ENCODE measurements at places on chromosomes 2 and 18. TPM values are rescaled to one million over a fixed set of nuclear protein-coding genes. Genes with fewer than 3 reads are reported as not detected.
A peak's percentile ranks its signal among the peaks of the same experiment; 100 is the strongest.

The POTEI gene
- not detected for total RNA-seq

The ALPI gene
- total RNA-seq = not detected

The PFN4 gene
- total RNA-seq = 1.5 TPM

The SCYGR7 gene
- total RNA-seq = not detected

The PAX3 gene
- total RNA-seq = not detected

The PDCD1 gene
- total RNA-seq = not detected

The LONRF2 gene
- under 0.01 TPM for total RNA-seq

The TACR1 gene
- total RNA-seq = not detected

The GKN1 gene
- not detected for total RNA-seq

The SLC20A1 gene
- total RNA-seq = 61.3 TPM

The TMEM198 gene
- total RNA-seq = 0.77 TPM

The ATP8B1 gene
- 53.4 TPM for total RNA-seq

The MATN3 gene
- total RNA-seq = 2.3 TPM

The COL4A4 gene
- 0.51 TPM for total RNA-seq

The C2orf81 gene
- total RNA-seq = 1.5 TPM

GRCh38 chr18:38368246-38368645 is 802.6 kb upstream of the CELF4 start:
- no peak for DNase-seq

GRCh38 chr2:44061876-44062275 is 66.1 kb upstream of the LRPPRC start:
- no peak for DNase-seq

DNA sequence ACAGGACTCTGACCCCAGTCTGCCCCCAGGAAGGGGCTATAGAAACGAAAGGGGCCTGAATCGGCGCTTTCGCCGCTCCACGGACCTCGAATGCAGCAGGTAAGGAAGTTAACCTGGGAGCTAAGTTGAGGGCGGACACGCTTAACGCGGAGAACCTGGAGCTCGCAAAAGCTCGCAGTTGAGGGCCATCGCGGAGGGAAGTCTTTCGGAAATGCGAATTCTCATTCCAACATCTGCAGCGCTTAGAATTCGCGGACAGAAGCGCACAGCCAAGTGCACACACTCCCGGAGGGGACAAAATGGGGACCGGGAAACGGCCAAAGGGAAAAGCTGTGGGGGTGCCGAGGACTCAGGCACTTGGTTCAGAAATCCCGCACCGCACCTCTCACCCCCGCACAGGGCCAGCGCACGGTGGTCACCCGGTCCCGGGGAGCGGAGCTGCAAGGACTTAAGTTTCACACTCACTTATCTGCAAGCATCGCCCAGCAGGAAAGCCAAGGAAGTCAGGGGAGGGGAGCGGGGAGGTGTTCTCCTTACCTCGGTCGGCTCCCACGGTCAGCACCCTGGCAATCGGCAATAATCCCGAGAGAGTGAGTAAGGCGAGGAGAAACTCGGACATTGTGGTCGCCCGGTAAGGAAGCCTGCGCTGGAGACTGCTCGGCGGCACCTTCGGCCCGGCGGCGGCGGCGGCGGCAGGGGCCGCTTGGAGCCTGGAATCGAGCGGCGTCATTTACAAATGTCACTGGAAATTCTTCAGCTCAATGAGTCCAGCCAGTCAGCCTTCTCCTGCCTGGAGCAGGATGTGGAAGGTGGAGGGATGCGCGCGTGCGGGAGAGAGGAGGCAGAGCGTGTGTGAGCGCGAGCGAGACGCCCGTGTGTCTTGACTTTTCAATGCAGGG is 456 bp downstream of the LRP1B start:
- peak; percentile 83 for DNase-seq

- peak; percentile 95 for DNase-seq
These were observed 104.8 kb downstream of the NOL10 start for GRCh38 chr2:10584843-10585475.

GRCh38 chr2:161844822-161845221 is 220.6 kb downstream of the SLC4A10 start:
- DNase-seq = no peak

DNA sequence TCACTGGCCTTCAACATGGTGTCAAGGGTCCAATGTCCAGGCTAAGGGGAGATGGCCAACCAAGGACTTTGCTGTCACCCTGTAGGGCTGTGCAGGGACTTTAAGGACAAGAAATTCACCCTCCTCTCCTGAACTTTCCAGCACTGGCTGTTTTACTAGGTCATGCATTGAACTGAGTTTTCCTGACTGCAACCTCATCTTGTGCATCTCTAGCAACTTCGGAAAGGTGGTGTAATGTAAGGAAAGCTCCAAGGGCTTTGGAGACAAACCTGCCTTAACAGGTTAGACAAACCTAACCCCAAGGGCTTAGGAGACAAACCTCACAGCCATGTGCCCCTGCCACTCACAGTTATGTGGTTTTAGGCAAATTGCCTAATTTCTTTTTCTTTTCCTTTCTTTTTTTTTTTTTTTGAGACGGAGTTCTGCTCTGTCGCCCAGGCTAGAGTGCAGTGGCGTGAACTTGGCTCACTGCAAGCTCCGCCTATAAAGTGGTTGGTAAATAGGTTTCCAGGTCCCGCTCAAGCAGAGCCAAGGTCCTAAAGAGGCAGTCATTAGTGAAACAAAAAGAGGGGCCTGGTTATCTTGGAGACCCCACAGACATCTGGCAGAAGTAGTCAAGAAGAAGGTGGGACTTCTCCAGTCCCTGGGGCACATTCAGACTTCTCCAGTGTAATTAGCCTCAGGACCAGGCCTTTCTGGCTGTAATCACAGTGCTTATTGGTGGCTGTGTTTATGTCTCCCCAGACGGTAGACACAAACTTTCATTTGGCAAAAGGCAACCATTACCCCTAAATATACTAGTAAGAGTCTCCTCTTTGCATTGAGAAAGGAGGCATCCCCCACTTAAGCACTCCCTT is 37.6 kb upstream of the PMAIP1 start:
- DNase-seq = no peak

DNA sequence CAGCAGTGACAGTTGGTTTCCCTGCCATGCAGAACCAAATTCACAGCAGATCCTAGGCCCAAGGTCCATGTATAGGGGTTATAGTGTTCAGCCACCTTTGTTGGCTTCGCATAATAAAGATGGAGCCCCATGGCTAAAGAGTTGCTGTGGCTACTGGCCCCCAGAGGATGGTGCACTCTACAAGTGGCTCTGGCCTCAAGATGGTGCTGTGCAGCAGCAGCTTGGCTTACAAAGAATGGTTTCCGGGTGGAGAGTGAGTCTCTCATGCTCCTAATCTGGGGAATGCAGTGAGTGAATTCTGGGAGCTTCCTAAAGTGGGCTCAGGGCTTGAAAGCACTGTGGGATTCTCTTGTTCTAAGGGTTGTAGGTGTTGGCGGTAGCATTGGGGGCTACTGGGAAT is 1199.7 kb downstream of the CNTNAP5 start:
- no peak for DNase-seq

GRCh38 chr2:198065322-198065721 is 260.9 kb downstream of the PLCL1 start:
- no peak for DNase-seq

DNA sequence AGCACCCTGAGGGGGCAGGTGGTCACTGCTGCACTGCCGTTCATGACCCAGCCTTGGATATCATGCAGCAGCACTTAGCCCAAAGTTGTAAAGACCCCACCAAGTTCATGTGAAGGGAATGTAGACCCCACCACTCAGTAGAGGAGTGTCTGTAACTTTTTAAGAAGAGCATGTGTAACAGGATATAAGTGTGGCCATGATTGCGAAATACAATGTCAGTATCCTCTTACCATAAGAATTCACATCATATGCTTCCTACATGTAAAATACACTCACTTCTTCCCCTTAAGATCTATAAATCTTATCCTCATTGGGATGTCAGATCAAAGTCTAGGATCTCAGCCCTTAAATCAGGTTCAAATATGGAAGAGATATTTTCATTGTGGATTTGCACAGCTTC is 276.9 kb downstream of the PTPRM start:
- DNase-seq = no peak

DNA sequence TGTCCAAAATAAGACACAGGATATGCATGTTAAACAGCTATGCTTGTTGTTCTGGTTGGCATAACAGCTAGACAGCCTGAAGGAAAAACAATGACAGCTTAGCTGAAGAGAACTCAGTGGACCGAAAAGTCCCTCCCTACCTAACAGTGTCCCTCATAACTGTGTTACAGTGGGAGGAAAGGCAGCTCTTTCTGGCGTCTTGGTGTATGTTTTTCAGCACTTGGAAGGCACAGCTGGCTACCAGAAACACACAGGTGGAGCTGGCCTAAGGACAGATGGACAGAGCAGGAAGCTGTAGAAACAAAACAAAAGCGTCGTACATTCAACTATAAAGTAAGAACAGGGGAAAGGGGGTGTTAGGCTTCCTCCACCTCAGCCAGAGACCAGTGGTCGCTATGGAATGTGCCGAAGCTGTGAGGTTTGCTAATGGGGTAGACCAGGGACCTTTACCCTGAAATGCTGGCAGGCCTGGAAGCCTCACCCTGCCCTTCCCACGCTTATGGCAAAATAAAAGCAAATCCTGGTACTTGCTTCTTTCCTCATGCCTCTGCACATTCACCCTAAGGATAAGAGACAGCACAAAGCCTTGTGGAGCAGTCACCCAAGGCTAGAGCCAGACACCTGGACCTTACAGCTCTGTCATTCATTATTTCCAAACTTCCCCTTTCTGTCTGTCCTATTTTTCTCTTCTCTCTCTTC is 103.5 kb upstream of the TRIB2 start:
- no peak for DNase-seq

DNA sequence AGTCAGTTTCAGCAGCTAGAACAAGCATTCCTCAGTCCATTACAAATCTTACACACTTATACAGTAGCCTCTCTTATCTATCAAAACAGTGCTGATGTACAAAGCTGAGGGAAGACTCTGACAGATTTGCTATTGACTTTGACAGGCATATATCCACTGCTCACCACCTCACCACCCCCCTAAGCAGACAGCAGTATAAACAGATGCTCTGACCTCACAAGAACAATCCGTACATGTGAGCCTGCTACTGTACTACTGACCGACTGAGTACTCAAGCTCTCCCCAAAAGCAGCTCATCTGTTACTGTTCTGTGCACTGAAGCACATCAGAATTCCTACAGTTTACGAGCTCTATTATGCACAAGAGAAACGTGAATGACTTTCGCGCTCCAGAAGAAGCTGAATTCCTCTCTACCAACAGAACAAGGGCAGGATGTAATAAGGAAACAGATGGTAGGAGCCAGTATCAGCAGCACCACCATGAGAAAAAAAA is 95.6 kb upstream of the PDE1A start:
- DNase-seq = peak; percentile 76

DNA sequence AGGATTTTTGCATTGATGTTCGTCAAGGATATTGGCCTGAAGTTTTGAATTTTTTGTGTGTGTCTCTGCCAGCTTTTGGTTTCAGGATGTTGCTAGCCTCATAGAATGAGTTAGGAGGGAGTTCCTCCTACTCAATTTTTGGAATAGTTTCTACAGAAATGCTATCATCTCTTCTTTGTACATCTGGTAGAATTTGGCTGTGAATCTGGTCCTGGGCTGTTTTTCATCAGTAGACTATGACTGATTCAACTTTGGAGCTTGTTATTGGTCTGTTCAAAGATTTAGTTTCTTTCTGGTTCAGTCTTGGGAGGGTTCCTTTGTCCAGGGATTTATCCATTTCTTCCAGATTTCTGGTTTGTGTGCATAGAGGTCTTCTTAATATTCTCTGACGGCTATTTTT is 166.7 kb downstream of the ST6GAL2 start:
- DNase-seq = no peak

GRCh38 chr2:9694661-9695234 is 64.0 kb upstream of the YWHAQ start:
- no peak for DNase-seq

- DNase-seq = no peak
These were observed 135.9 kb downstream of the DTNB start for GRCh38 chr2:25537526-25537925.

GRCh38 chr2:172836347-172836821 is 100.7 kb downstream of the RAPGEF4 start:
- DNase-seq = no peak

DNA sequence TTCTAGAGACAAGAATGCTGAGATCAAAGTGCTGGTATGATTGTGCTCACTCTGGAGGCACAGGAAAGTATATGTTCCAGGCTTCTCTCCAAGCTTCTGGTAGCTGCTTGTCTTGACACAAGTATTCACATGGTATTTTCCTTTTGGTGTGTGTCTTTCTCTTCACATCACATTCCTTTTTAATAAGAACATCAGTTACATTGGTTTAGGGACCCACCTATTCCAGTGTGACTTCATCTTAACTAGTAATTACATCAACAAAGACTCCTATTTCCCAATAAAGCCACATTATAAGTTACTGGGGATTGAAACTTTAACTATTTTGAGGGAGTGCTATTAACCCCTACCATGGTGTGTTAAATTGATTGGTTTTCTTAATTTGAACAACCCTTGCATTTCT is 119.1 kb downstream of the FSIP2 start:
- DNase-seq = peak; percentile 35

DNA sequence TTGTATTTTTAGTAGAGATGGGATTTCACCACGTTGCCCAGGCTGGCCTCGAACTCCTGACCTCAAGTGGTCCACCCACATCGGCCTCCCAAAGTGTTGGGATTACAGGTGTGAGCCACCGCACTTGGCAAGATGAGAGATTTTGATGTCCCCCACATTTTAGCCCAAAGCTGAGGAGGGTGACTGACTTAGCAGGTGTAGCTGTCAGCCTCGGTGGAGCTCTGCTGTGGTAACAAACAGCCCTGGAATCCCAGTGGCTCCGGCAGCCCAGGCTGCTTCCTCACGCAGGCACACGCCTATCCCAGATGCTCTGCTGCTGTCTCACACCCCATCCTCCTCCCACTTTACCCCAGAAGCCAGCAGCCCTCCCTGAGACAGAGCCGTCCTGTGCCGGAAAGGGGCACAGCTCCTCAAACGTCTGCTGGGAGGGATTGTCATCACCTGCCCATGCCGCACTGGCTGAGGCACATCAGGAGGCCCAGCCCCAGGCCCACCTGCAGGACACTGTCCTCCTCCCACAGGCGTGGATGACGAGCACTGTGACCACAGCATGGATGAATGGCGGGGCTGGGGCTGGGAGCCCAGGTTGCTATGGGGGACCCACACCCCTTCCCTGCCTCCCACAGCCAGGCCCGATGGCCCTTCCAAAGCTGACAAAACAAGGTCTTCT is 10.6 kb upstream of the BOK start:
- DNase-seq = no peak

DNA sequence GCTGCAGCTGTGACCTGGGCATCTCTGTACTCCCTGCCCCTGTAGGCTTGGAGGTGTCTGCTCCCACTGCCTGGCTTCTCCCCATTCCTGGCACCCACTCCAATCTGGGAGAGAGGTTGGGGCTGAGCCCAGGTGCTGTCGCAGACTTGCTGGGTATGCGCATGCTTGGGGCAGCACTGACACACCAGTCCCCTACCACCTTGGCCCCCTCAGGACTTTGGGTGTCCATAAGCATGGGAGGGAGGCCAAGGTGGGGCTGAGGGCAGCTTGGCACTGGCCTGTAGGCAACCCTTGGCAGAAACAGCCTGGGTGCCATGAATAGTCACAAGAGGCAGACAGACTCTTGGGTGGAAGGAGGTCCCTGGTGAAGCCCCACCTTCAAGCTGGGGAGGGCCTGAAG is 136.8 kb downstream of the QPCT start:
- DNase-seq = no peak

Measured in fibroblast of lung (primary cell).